ENCODE measurements at places on chromosomes 3 and 15. TPM values are rescaled to one million over a fixed set of nuclear protein-coding genes. Genes with fewer than 3 reads are reported as not detected.

DNA sequence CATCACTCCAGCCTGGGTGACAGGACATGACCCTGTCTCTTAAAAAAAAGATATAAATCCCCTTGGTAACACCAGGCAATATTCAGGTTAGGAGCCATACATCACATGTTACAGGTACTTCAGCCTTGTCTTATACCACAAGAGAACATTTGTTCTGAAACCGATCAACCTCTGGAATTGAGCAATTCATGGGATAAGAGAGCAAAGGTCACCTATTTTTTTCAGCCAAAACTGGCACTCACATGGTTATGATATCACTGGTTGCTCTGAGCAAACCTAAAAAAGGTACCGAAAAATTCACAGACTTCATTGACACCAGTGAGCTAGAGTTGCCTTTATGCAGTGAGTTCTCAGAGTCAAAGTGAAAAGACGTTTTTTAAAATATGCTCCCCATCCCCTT is 9.1 kb downstream of the SPICE1 start:
- no peak for DNase-seq

GRCh38 chr3:100563228-100563627 is 46.2 kb upstream of the ADGRG7 start:
- DNase-seq: no peak

DNA sequence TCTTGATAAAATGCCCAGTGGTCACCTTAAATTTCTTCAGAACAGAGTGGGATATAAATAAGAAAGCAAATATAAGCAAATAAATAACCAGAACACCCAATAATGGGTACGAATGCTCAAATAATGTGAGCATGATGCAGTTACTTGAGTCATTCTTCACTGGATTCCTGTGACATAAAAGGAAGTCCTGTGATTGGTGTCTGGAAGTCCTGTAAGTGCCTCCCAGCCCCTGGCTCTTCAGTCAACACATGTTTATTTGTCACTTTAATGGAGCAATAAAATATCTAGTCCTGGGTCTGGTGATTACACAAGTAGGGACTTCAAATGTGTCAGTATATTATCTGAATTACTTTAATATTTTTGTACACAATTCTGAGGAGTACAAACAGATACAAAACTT is 30.4 kb downstream of the TMEM212 start:
- DNase-seq: no peak

The C3orf22 gene
- total RNA-seq: not detected

The TBC1D21 gene
- not detected for total RNA-seq

DNA sequence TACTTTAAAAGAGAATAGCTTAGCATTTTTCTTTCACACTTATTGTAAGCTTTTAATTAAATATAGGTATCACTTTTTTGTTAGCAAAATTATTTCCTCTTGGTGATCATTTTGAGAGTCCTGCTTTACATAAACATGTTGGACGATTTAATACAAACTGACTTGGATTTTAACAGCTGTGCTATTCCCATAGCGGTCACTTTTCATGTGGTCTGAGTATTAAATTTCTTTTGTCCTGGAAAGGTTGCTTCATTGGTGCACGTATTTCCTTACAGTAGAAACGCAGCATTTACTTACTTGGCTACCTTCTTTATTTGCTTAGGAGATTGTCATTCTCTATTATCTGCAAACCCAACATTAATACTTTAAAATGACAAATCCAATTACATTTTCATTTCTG is 109.4 kb downstream of the ATG7 start:
- no peak for DNase-seq

The SATB1 gene
- 7.7 TPM for total RNA-seq
